ENCODE measurements at places on chromosomes 6 and 20.

- DNase-seq: no peak
Observed at GRCh38 chr6:157629220-157629619, 193.8 kb upstream of the SNX9 start.

DNA sequence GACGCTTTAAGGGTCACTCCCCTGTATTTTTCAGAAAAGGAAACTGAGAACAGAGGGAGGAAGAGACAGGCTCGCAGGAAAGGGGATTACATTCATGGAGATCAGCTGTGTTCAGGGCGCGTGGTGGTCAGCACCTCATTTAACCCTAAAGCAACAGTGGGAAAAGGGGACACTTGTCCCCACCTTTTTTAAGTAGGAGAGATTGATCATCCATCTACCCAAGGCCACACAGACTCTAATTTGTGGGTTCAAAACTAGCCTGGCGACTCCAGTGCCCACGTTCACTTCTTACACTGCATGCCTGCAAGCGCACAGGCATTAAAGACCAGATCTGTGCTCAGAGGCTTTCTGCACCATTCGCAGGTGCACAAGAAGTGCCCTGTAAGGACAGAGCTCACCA lies 167.9 kb upstream of the SNX9 start:
- no peak for DNase-seq

DNA sequence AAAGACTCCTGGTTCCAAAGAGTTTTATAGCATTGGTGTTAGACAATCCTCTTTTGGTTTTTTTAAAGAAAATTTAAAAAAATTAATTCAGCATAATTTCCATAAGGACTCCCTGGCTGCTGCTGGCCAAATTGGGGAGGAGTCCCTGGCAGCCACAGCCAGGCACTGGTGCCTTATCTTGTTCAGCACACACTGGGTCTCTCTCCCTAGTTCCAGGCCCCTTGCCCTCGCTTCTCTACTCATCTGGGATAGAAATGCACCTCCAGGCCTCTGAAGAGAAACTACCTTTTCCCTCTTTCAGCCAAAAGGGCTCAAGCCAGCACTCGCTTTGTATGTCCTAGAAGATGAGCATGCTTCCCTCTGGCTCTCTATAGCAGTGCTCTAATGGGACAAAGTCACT lies 13.4 kb upstream of the MAPK13 start:
- DNase-seq: no peak

DNA sequence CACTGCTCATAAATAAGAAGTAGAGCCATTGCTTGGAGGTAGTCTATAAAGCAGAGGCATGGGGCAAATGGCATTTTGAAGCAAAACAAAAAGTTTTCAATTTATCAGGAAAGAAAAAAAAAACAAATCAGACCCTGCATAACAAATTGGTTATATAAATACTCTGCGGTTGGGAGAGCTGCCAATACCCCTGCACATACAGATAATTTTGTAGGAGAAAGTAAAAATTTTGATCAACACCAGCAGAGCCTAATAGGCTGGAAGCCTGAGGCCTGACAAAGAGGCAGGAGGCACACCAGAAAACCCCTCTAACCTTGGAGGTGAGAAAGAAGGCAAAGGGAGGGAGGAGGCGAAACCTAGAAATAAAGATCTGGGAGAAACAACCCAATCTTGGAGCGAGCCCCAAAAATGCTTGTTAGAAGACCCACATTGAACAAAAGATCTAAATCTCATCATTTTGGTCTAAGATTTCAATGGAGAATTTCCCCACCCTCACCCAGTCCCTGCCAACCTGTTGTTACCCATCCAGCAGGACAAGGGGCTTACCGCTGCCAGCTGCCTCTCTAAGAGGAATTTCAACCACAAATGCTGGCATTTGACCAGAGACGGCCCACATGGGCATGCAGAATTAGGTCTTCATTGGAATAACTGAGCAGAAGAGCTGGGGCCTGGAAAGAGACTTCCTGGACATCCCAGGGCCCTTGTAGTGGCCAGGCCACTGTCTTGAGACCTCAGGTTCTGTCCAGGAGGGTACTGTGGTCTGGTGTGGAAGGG lies 28.4 kb downstream of the FOXA2 start:
- DNase-seq: no peak

- DNase-seq: no peak
Observed at GRCh38 chr6:28597217-28597835, 71.6 kb downstream of the GPX5 start.

DNA sequence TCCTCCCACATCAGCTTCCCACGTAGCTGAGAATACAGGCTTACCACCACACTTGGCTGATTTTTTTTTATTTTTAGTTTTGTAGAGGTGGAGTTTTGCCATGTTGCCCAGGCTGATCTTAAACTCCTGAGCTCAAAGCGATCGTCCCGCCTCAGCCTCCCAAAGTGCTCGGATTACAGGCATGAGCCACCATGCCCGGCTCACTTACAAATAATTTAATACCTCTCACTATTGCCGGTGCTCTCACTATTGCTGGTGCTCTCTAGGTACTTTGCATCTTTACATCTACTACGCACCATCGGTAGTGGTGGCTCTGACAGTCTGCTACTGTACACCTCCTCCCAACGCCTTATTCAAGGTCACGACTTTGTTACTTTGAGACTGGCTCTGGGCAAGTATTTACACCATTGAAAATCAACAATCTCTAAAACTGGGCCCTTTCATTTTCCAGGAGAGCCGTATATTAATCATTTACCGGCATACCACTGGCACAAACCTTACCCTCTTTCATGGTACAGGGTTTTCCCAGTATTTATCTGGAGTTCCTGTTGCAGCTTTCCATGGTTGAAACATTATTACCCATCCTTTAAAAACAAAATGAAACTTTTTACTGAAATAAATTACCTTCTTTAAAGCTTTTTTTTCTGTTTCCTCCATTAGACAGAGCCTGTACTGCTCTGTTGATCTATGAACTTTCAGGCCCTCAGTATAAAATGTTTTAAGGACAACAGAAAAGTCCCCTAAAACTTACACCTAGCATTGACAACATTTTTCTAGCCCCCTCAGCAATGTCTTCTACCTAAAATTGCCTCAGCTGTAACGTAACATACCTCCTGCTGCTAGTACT lies 259.6 kb upstream of the PLCB4 start:
- DNase-seq: no peak
